ENCODE measurements at places on chromosomes 6 and 20.
A peak's percentile ranks its signal among the peaks of the same experiment; 100 is the strongest.

DNA sequence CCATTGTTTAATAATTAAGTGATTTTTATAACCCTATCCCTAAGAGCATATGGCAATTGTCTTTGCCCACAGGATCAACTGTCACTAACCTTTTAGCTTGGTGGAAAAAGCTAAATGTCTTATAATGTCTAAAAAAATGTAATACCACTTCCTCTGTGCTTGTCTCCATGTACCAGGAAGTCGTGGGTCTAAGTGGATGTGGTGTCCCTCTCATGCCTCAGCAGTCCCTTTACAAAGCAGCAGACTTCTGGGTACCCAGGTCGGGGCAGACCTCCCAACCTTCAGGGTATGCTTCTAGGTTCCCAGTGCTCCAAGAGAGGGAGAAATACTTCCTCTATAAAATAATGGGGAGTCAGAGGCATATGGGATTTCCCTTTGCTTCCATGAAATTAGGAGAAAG, 74.7 kb downstream of the ZHX3 start:
- no peak for DNase-seq

DNA sequence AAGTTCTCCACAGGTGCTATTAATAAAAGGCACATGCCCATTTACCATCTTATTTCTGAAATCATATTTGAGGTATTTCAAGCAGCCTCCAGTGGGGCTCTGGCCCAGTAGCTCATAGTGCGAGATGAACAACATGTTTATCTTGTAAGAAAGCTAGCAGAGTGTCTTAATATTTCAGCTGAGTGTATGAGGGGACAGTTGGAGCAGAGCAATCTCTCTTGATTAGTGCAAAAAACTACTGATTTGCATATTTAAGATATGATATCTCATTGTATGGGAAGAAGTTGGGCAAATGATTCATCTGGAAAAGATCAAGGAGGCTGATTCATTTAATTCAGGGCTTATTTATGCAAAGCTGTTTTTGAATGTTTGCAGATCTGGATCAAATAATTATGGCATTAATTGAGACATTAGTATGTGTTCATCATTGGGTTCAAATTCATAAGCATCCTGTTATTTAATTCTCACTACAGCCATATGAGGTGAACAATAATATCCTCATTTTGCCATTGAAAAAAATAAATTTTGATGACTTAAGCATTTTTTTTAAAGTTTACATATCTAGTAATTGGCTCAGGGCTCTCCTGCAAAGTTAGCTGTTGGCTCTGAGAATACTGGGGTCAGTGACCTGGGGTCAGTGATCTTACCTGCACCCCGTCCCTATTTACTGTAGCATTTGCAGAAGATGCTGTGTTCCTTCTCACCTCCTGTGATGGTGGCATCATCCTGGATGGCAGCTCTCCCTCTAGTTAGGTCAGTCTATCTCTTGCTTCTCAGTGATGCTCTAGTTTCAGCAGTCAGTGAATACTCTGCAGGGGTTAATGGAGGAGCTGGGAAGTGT, 24.1 kb upstream of the GCLC start:
- DNase-seq, result no peak

- DNase-seq, result no peak
Measured at GRCh38 chr20:18839507-18840247, 26.1 kb downstream of the SCP2D1 start.

DNA sequence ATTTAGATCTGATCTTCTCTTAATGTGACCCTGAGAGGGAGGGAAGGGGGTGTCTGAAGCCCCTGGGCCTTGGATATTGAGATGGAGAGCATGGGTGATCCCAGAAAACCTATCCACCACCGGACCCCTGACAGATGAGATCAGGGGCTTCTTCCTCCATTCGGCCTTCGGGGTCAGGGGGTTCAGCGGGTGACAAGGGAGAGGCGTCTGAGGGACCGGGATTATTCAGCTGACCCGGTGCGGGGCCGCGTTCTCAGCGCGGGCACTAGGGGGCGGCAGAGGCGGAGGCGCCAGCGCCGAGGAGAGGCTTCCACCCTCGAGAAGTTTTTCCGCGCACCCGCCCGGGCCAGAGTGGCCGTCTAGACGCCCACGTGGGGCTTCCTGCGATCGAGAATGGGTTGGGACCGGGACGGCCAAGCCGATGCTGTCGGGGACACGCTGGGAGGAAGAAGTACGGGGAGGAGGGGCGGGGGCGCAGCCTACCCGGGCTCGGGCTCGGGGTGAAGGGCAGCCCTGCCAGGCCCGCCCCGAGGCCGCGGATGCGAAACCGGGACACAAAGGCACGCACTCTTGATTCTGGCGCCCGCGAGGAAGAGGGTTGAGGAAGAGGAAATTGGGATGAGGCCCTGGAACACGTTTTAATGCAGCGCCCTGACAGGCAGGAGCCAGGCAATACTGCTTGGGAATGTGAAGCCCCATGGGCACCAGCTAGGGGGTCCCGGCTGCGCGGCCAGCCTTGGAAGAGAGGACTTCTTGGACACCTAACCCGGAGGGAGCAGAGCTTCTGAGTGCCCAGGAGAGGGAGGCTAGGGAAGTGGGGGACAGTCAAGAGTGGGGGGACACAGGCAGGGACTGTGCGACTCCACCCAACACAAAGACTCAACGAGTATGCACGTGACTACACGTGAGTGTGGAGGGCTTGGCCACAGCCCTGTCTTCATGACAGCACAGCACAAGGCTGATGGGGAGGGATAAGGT, 30.6 kb downstream of the COL11A2 start:
- peak; percentile 40 for DNase-seq

- DNase-seq, result no peak
Measured at GRCh38 chr6:34065466-34066217, 80.2 kb downstream of the GRM4 start.

DNA sequence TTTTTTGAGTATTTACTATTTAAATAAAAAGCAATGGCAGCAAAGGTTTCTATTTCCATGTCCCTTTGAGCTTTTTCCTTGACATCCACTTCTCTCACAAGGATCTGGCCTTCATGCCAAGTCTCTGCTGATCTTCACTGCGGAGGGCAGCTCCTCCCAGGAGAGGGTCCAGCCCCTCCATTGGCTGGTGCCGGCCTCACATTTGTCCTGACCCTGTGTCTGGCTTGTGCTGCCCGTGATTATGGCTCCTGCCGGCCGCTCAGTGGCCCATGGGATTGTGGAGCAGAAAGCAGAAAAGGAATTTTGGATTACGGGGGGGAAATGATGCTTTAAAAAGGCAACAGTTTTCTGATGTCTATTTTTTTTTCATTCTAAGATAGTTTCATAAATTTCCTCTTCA, 31.2 kb upstream of the PDE7B start:
- no peak for DNase-seq

GRCh38 chr6:121338956-121339355, 4.7 kb upstream of the TBC1D32 start:
- DNase-seq, result no peak

DNA sequence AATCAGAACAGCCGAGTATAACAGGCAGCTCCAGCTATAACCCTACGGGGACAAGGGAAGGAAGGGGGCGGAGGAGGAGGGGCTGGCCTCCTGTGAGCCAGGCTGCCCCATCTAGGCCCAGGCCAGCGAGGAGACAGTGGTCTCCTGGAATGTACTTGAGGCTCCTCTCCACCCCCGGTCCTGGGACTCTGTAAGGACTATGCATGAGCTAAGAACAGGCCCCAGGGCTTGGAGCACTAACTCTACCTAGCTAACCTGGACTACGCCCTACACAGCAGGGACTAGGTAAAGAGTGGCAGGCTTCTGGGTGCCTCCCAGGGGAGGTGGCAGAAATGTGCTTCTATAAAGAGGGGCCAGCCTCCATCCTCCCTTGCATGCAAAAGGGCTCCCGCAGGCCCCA, 8.9 kb downstream of the KCNK15 start:
- no peak for DNase-seq

DNA sequence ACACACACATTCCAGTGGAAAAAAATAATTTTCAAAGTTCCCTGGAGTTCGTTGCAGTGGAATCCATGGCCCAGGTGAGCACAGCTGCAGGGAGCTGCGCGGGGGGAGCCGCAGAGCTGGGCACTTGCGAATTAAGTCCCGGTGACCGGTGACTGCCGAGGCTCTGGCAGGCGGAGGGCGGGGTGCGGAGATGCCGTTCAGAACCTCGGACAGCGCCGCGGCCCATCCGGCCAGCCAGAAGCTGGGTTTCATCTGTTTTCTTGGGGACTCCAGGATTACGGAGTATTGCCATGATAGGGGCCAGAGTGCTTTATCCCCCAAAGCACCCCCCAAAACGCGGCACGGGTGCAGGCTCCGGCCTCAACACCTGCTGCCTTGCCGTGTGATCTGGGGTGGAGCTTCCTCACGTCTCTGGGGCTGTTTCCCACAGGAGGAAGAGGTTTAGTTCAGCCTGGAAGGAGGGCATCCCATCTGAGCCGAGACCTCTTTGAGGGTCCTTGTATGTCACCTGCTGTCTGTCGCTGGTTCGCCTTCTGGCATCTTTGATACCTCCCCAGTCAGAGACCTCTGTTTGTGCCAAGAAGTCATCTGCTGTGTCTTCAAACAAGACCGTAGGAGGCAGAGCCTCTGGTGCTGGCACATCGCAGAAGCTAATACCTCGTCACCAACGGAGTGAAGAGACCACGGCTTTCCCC, 99.4 kb downstream of the YTHDF1 start:
- no peak for DNase-seq

DNA sequence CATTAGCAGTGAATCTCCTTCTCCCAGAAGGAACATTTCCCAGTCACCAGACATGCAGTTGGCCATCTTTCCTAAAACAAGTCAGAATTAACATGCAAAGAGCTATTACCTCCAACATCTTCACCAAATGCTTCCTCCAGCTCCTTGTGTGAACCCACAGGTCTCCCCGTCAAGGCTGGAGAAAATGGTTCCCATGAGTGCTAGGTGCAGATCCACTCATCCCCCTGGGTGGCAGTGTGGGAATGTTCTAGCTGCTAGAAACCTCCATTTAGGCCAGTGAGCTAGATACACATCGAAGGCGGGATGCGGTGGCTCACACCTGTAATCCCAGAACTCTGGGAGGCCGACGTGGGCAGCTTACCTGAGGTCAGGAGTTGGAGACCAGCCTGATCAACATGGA, 603.9 kb upstream of the SLC35B3 start:
- no peak for DNase-seq

- DNase-seq, result no peak
Measured at GRCh38 chr20:62944184-62944583, 6.2 kb downstream of the GID8 start.

DNA sequence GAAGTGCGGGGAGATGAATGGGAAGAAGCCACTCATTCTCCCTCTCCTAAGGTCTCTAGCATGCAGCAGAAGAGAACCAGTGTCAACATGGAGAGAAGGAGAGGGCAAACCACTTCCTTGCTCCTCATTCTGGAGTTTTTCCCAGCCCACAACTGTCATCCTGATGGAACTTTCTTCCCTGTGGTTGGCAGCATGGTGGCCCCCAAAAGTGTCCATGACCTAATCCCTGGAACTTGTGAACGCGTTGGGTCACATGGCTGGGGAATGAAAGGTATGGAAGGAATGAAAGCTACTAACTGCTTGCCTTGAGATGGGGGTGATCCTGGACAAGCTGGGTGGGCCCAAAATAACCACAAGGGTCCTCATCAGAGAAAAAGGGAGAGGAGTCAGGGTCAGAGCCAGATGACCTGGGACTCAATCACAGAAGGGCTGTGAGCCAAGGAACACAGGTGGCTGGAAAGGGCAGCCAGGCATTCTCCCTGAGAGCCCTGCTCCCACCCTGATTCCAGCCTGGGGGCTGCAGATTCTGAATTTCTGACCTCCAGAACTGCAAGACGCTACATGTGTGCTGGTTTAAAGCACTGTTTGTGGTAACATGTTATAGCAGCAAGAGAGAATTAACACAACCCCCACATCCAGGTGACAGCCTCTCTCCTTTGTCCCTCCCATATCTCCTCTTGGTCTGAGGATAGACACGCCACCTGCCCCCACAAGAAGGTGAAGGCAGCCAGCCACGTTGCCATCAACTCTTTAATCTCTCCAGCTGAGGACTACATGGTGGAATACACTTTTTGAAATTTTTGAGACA, 63.2 kb downstream of the PYGB start:
- DNase-seq, result no peak

- no peak for DNase-seq
Measured at GRCh38 chr6:15285682-15286294, 39.9 kb downstream of the JARID2 start.

GRCh38 chr6:157276134-157276532, 47.2 kb downstream of the TMEM242 start:
- no peak for DNase-seq

- DNase-seq, result no peak
Measured at GRCh38 chr6:86949771-86950170, 12.4 kb downstream of the HTR1E start.

GRCh38 chr6:111996144-111996865, 57.6 kb upstream of the CCN6 start:
- DNase-seq, result no peak

- DNase-seq, result peak; percentile 65
Measured at GRCh38 chr20:2206957-2207769, 88.6 kb upstream of the TGM3 start.

- DNase-seq, result no peak
Measured at GRCh38 chr20:56621730-56622129, 7.4 kb upstream of the TFAP2C start.

DNA sequence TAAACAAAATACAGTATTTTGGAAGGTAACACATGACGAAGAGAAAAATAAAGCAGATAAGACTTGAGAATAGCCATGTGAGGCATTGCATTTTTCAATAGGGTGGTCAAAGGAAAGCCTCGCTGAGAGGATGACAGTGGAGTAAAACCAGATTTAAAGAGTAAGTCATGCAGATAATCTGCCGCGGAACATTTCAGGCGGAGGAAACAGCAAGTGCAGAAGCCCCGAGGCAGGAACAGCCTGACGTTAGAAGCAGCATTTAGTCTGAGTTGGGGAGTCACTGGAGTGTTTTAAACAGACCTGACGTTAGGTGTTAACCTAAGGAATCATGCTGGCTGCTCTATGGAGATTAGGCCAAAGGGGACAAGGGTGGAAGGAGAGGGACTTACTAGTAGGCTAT, 65.0 kb upstream of the VSTM2L start:
- no peak for DNase-seq

DNA sequence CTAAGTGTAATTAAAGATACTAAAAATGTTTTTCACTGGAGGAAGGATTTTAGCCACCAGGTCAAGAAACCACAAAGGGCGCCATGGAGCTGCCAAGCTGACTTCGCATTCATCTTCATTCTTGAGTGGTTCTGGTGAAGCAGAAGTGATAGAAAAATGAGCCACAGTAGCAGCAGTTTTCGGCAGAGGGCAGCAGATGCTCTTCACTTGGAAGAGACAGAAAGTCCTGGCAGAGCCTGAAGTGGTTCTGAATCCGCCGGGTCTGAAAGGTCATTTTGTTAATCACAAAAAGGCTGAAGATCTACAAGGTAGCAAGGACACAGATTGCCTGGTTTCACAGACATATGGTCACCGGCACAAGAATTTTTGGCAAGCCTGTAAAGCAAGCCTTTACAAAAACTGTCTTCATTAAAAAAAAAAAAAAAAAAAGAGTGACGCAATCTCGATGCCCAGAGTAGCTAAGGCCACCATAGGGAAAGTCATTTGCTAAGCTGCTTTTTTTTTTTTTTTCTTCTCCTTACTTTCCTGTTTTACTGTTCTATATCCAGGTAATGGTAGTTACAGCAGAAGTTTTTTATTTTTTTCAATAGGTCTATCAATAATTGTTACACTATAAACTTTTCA, 345.1 kb upstream of the AGPAT4 start:
- peak; percentile 5 for DNase-seq

- no peak for DNase-seq
Measured at GRCh38 chr6:136528477-136528876, 21.7 kb downstream of the MAP7 start.
